ENCODE measurements at places on chromosomes 4 and X. TPM values are rescaled to one million over a fixed set of nuclear protein-coding genes. Genes with fewer than 3 reads are reported as not detected.

Gene USP17L15
- total RNA-seq: not detected

Gene OR13H1
- not detected for total RNA-seq

Gene CCNA2
- 1.9 TPM for total RNA-seq

Gene TBC1D8B
- 4.3 TPM for total RNA-seq

Gene MAGED4
- total RNA-seq: 0.48 TPM

Gene USP53
- total RNA-seq: 34.7 TPM

Gene KLKB1
- total RNA-seq: not detected

Gene PCSK1N
- 0.21 TPM for total RNA-seq

Gene SH2D1A
- not detected for total RNA-seq

Gene ARX
- total RNA-seq: not detected

Gene KCTD8
- total RNA-seq: not detected

Gene NEUROG2
- not detected for total RNA-seq

Gene ANXA3
- 321 TPM for total RNA-seq

Gene OTC
- not detected for total RNA-seq

Gene F8A2
- total RNA-seq: 0.96 TPM

Gene CT45A5
- not detected for total RNA-seq

Gene KDR
- total RNA-seq: 0.43 TPM

Gene SPANXC
- not detected for total RNA-seq

Gene BEX1
- total RNA-seq: not detected

Gene BTC
- total RNA-seq: 3.1 TPM

Gene TRAM1L1
- 0.48 TPM for total RNA-seq

Gene NOX1
- total RNA-seq: not detected

Gene HOPX
- 50.3 TPM for total RNA-seq

Gene PQBP1
- total RNA-seq: 39.9 TPM

All from tracheal epithelial cell (primary cell).